AG09309 (cell line): ENCODE measurements at places on chromosomes 2 and 18.

GRCh38 chr2:22800412-22800811, 584.6 kb upstream of the KLHL29 start:
- no peak for DNase-seq

DNA sequence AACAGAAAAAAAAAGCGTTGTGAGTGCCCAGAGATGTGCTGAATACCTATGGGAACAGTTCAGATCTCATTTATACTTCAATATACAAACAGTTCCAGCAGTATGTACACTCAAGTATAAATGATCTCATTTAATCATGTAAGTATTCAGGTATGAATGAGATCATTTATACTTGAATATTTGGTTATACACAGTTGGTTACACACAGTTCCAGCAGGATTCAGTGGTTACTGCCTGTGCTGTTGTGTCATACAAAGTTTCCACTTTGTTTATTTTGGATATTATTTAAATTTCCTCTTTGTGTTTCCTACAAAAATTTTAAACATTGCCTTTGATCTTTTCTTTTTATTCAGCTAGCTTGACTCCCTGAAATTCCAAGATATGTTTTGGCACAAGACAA, 293.5 kb upstream of the SLC39A10 start:
- DNase-seq = no peak

DNA sequence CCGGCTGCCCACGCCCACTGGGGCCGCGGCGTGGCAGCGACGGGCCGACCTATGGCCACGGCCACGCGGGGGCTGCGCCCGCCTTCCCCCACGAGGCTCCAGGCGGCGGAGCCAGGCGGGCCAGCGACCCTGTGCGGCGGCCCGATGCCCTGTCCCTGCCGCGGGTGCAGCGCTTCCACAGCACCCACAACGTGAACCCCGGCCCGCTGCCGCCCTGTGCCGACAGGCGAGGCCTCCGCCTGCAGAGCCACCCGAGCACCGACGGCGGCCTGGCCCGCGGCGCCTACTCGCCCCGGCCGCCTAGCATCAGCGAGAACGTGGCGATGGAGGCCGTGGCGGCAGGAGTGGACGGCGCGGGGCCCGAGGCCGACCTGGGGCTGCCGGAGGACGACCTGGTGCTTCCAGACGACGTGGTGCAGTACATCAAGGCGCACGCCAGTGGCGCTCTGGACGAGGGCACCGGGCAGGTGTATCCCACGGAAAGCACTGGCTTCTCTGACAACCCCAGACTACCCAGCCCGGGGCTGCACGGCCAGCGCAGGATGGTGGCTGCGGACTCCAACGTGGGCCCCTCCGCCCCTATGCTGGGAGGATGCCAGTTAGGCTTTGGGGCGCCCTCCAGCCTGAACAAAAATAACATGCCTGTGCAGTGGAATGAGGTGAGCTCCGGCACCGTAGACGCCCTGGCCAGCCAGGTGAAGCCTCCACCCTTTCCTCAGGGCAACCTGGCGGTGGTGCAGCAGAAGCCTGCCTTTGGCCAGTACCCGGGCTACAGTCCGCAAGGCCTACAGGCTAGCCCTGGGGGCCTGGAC, 253.2 kb downstream of the GLI2 start:
- DNase-seq = no peak

GRCh38 chr2:238423561-238424312, 3.0 kb upstream of the ASB1 start:
- DNase-seq = no peak

- no peak for DNase-seq
These were observed at the start of gene DSG3 for GRCh38 chr18:31447530-31448191. TSS of gene DSG3 (plus strand) at chr18:31447741. CDS start at chr18:31447878, 137 bp downstream.

DNA sequence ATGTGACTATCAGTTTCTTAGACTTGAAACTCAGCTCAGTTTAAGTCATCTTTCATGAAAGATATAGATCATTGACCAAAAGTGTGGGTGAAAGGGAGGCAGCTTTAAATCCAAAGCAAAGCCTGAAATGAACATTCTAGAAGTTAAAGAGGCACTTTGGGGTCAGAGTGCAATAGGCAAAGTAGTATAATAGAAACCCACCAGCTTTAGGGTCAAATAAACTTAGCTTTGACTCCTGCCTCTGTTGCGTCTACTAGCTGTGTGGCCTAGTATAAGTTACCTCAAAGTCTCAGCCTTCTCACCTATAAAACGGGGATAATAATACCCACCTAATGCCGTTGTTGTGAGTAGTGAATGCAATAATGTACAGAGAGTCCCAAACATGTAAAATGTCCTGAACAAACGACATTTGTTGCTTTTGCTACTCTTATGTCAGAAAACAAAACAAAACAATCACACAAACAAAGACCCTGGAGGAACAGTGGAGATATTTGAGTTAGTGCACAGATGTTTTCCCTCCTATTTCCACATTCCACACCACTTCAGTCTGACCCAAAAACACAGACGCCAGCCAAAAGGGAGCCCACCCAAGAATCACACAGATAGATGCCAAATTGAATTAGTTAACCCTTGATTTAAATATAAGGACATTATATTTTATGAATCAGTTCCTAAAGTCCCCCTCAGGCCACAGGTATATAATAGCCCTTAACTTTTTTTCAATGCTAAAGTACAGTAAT, 657.0 kb downstream of the ARHGAP15 start:
- no peak for DNase-seq

GRCh38 chr2:231299267-231299666, 96.2 kb upstream of the B3GNT7 start:
- no peak for DNase-seq

GRCh38 chr2:641872-642815, 35.1 kb downstream of the TMEM18 start:
- DNase-seq = no peak

GRCh38 chr2:127080938-127081755, 25.8 kb downstream of the BIN1 start:
- DNase-seq = no peak

- no peak for DNase-seq
These were observed at the start of gene SKOR2 for GRCh38 chr18:47251289-47252120. TSS of gene SKOR2 (minus strand) at chr18:47251660. CDS start at chr18:47249183, 2,477 bp downstream.

DNA sequence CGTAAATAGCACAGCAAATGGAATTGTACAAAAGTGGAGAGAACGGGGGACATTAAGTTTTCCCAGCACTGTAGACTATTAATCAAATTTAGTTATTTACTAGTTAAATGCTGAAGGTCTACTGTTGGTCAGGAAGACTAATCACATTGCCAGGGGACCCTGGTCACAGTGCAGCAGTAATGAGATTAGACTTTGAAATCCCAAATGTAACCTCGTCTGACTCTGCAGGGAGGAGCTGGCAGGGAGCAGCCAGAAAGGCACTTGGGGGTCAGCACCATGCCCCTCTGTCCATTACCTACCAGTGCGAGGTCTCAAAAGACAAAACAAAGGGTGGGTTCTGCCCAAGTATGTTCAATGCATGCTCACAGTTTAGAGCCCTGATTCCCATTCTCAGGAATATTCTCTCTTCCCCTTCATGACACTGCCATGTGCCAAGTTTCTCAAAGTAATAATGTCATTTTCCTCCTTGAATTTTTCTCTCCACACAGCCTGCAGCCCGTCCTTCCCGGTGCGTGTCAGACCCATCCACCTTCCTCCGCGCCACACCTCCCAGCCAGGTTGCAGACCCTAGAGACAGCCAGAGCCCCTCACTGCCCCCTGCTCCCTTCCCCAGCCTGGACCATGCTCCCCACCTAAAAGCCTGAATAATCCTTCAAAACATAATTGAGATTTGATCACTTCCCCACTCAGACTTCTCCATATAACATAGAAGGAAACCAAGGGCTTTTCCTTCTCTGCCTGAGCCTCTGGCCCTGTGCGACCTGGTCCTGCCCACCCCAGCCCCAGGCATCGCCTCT, 52.5 kb downstream of the TMEM18 start:
- no peak for DNase-seq

DNA sequence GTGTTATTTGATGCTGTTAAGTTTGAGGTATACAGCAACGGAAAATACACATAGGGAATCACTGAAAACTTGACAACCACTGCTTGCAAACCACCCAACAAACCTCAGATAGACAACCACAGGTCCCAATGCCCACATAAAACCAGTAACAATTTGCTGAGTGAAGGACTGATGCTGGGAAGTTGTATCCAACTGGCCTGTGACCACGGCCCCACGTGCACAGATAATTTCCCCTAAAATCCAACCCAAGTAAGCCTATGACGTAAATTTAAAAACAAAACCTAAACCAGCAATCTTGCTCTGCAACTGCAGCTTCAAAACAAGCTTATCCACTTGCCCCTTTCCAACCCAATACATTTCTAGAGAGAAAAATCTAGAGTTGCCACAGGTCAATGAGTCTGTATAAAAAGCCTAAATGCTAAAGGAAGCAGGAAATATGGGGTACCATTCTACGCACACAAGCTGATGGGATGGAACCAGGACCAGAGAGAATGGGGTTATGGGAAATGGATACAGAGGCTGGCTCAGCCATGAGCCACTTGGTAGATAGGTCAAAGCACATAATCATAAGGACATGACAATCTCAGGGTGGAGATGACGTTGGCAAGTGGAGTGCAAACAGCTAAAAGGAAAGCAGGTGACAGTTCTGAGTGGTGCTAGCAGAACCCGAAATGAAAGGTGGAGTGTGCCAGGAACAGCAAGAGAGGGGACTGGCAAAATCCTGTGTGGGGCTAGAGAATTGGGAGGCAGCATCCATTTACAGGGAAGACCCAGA, 27.8 kb upstream of the CREB1 start:
- no peak for DNase-seq

DNA sequence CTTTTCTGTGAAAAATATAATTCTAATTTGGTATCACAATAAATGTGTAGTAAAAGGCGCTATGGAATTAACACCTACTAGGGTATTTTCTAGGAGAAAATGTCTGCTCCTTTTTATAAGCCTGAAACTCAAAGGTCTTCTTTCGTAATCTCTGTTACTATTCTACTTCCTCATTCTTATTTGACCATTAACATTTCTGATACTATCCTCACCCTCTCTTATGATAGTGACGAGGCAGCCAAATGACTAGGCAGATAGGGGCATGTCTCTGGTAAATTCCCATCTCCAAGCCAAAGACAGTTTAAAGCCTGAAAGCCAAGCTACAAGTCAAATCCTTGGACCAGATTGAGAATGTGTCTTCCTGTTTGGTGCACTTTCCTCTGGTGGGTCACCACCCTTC, 251.7 kb downstream of the LRRTM4 start:
- DNase-seq = no peak

- no peak for DNase-seq
These were observed 90.5 kb upstream of the GRB14 start for GRCh38 chr2:164711766-164712138.

GRCh38 chr2:46332686-46333281, 35.6 kb downstream of the EPAS1 start:
- DNase-seq = no peak

- no peak for DNase-seq
These were observed 5.4 kb downstream of the VIT start for GRCh38 chr2:36701918-36702317.

- DNase-seq = no peak
These were observed 21.1 kb downstream of the TET3 start for GRCh38 chr2:74005786-74006185.

DNA sequence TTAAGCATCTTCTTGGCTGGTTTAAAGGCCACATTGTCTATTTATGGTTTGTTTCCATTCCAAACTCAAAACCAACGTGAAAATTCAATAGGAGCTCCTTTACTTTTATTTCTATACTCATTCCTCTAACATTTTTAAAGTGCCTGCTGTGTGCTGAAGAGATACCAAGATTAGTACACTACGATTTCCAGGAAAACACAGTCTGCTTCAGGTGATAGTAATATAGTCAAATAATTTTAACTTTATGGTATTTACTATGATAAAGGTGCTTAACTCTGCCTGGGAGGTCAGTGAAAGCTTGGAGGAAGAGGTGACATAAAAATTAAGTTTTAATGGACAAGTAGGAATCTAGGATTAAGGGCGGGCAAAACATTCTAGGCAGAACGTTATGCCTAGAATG, 121.4 kb downstream of the KIAA1328 start:
- DNase-seq = no peak

DNA sequence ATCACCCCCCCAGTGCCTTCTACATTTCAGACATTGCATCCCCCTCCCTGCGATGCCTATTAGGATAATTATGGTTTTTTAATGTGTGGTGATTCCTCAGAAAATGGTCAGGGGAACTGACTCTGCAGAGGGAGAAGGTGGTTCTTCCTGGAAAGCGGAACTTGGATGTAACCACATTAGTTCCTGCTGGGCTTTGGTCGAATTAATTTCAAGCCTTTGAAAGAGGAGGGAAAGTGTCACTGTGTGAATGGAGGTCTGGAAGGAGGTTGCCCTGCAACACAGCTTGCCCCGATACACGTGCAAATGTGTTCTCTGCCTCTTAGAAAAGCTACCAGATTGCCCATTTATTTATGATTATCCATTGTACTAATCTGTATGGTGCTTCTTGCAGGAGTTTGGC, 63.2 kb upstream of the TPO start:
- no peak for DNase-seq

- DNase-seq = no peak
These were observed 49.8 kb downstream of the QPCT start for GRCh38 chr2:37394263-37394662.

DNA sequence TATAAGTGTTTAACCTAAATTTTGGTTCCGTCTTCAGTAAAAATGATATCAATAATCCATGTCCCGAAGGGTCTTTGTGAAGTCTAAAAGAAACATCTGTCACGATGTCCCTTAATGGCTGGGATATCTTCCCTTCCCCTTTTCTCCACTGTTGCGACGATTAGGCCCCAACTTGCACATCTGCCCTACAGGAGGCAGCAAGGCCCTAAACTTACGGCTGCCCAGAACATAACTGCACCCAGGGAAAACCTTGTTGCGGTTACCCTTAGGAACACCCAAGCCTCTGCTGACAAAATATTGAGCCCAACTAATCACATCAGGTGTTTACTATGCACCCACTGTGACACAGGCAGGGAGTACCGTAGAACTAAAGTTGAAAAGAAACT, 1.3 kb upstream of the SMAD2 start:
- no peak for DNase-seq

DNA sequence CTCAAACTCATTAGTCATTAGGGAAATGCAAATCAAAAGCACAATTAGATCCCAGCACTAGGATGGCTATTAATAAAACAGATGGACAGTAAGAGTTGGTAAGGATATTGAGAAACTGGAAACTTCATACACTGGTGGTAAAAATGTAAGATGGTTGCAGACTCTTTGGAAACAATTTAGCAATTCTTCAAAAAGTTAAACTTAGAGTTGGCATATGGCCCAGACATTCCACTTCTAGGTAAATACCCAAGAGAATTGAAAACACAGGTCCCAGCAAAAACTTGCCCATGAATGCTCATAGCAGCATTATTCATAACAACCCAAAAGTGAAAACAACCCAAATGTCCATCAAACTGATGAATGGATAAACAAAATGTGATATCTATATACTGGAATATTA, 84.9 kb upstream of the ZFP36L2 start:
- peak; percentile 68 for DNase-seq

- DNase-seq = no peak
These were observed 144.7 kb downstream of the GLI2 start for GRCh38 chr2:120880381-120880780.
